Epithelial cell of esophagus (primary cell): ENCODE measurements at places on chromosomes 1 and 21.
A peak's percentile ranks its signal among the peaks of the same experiment; 100 is the strongest.

DNA sequence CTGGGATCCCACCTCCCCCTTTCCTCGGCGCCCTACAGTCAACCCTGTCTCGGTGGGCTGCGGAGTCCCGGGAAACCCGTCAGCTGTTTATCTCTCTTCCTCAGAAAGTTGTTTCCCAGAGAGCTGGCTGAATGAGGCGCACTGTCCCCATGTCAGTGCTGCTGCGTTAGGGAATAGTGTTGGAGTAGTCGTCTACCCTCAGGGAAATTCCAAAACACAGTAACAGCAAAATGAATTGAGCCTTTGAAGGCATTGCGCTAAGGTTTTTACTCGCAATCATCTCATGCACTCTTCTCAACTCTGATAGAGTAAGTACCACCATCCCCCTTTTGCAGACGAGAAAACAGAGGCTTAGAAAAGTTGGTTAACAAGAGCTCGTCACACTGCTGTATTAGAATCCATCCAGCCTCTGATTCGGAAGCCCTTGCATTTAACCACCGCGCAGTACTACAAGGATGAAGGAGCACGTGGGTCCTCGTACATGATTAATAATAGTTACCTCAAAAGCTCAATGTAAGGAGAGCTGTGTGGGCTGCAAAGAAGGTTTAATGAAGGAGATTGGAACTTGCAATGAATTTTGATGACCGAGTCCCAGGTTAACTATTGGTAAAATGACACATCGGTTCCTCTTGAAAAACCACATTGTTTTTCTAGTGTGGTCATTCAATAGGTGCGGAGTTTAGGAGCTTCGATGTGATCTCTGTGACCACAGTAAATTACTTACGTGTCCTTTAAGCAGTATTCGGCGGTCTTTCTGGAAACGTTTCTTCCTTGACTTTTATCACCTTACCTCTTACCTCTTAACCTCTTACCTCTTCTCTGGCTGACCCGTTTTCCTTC, 788 bp upstream of the EDEM3 start:
- peak; percentile 52 for DNase-seq

- DNase-seq, result peak; percentile 25
Observed at GRCh38 chr1:38221006-38221649, 174.5 kb upstream of the POU3F1 start.

GRCh38 chr1:218395916-218396315, 50.8 kb downstream of the TGFB2 start:
- DNase-seq, result no peak

GRCh38 chr1:73772941-73773340, 425.0 kb downstream of the LRRIQ3 start:
- no peak for DNase-seq

GRCh38 chr21:43194303-43195120, 25.7 kb downstream of the CRYAA start:
- DNase-seq, result no peak

DNA sequence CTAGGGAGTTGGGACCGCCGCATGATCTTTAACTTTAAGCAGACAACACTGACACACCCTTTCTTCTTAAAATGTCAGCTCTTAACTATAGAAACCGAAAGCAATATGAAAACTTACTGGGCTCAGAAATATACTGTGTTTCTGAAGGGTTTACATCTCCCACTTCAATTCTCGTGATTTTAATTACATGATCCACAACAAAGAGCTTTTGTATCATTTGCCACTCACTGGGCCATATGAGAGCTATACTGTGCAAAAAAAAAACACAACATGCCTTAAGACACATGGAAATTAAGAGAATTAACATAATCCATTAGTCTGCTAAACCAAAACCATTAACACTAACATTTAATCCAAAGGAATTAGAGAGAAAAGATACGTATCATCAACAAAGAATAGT, 35.0 kb upstream of the RAP1GAP start:
- DNase-seq, result no peak

DNA sequence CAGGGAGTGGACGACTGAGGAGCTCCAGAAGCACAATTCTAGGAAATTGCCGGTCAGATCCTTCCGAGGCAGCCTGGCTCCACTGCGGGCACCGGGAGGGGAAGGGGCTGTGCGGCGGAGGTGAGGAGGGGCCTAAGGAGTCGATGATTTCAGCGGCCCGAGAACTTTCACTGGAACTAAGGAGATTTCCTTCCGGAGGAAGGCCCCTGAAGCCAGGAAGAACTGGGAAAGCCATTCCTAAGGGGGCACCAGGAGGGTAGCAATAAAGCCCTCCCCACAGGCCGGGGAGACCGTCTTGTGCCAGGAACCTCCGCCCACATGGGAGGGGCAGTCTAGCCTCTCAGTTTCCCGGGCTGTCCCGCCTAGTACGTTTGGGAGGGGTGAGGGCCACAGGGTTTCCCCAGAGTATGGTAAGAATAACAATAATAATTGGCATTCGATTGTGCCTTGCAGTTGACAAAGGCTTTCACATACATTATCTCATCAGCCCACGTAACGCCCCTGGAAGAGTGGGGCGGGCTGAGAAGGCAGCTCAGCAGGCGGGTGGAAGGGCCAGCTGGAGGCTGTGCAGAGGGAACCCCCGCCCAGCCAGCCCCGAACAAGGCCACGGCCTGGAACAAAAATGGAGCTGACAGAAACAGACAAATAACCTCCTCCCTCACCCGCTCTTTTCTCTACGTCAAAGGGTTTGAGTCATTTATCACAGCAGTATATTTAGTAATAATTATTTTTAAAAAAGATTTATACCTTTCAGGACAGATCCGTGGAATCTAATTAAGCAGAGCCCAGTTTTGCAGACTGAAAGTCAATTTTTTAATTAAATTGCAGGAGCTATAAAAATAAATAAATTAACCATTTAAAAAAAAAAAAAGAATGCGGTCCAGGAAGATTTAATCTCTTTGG, 19.8 kb downstream of the NPR1 start:
- no peak for DNase-seq

- no peak for DNase-seq
Observed at GRCh38 chr1:244837597-244838258, 2.3 kb downstream of the COX20 start.

GRCh38 chr1:223752721-223753515, 40.6 kb downstream of the CAPN2 start:
- no peak for DNase-seq
